Foreskin keratinocyte (primary cell): ENCODE measurements at places on chromosomes 4 and X.

GRCh38 chr4:2599304-2599654 is 62.8 kb downstream of the FAM193A start:
- DNase-seq, result no peak

DNA sequence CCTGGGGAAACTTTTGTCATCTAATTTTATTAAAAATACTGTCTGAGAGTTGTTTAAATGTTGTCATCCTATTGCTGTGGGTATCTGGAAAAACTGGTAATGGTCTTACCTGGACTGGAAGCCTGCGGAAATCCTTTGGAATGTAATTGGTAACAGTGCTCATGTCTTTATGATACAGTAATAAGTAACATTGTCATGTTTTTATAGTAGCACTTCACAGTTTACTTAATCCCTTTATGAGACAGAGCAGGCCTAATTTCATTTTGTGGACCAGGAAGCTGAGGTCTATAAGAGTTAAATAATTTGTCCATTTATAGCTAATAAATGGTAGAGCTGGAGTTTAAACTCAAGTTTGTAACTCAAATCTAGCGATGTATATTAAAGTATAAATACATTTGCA is 88.3 kb downstream of the TRAPPC11 start:
- DNase-seq, result no peak

GRCh38 chrX:21379991-21380390 is 5.8 kb downstream of the CNKSR2 start:
- no peak for DNase-seq

DNA sequence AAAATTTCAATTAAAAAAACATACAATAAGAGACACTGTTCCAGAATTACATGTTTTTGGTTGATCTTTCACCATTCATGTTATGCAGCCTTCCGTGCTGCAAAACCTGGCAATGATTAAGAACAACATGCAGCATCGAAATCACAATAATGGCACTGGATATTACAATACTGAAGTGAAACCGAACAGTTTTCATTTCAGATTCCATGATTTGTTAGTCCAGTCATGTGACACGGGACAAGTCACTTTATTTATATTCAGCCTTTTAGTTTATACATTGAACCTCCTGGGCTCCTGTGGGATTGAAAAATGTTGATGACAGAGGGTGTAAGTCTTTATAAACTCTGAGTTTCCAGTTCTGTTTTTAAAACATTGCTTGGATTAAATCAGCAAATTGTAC is 142.5 kb upstream of the TTC29 start:
- no peak for DNase-seq

DNA sequence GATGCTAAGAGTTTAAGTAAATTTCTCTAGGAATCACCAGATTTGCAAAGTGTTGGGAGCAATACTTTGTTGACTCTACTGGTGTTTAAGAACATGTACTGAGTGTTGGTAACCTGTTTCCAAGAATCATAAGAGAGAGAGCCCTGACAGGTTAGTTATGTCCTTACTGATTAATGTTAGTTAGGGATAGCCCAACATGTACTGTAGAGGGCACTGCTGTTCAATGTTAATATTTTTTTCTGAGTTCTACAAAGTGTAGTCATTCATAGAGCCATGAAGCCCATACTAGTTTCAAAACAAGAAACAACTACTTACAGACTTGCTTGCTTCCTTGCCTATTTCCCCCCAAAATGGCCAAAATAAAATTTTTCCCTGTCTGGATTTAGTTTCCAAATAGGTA is 11.9 kb downstream of the TMPRSS11D start:
- DNase-seq, result peak; percentile 69

DNA sequence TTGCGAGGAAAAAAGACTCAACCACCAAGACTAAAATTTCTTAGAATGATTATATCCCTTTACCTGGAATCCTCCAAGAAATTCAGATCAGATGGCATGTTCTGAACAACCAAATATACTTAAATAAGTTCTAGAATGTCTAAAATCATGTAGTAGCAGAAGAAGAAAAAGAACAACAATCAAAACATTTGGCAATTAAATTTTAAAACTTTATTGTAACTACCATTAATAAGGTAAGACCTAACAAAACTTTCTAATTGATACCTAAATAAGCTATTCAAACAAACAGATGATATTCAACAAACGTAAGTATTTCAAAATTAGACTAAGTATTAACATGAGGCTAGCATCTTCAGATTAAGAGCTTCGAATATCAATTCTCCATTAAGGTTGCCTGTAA is 4.3 kb downstream of the THOC2 start:
- DNase-seq, result no peak

DNA sequence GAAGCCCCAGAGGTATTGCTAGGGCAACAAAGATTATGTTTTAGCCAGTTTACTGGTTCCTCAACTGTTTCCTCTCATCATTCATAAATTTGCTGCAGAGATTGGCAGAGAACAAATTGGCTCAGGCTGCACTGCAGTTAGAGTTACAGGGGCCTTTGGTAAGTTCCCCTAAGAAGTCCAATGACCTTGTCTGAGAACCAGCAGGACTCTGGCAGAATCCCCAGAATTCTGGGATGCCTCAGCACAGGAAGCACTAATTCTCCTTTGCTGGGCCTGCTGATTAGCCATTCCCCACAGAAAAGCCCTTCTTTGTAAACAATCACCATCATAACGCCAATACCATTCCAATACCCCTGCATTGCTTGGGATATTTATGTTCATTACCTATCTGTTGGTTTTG is 151.3 kb downstream of the USP46 start:
- no peak for DNase-seq

- no peak for DNase-seq
These were observed 592.0 kb upstream of the GALNTL6 start for GRCh38 chr4:171221181-171221580.
